ENCODE measurements at places on chromosomes 7 and 10.

DNA sequence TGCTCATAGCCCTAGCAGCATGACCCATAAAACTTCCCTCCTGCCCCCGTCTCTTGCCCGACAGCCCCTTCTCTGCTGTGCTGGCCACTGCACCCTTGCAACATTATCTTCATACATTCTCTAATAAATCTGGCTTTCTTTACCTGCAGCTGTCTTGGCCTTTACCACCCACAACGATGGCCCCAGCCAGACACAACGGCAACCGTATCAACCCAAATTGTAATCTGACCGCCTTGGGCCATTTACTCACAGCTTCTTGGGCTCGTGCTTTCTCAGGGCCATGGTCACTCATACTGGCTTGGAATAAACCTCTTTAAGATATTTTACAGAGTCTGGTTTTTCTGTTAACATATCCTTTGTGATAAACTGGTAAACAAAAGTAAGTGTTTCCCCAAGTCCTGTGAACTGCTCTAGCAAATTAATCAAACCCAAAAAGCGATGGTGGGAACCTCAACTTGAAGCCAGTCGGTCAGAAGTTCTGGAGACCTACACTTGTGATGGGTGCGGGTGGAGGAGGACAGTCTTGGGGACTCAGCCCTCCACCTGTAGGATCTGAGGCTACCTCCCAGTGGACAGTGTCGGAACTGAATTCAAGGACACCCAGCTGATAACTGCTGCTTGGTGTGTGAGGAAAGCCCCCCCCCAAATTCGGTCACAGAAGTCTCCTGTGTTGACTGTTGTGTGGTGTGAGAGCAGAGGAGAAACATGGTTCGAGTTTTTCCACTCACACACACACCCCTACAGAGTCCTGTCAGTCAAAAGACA lies 87.6 kb upstream of the ATP6V0A4 start:
- DNase-seq = no peak

- no peak for DNase-seq
These were observed 359.4 kb upstream of the CELF2 start for GRCh38 chr10:10658172-10658785.

GRCh38 chr10:68095153-68095552 lies 14.1 kb upstream of the MYPN start:
- no peak for DNase-seq

GRCh38 chr7:87474533-87475358 lies 734 bp downstream of the ABCB4 start:
- DNase-seq = no peak

DNA sequence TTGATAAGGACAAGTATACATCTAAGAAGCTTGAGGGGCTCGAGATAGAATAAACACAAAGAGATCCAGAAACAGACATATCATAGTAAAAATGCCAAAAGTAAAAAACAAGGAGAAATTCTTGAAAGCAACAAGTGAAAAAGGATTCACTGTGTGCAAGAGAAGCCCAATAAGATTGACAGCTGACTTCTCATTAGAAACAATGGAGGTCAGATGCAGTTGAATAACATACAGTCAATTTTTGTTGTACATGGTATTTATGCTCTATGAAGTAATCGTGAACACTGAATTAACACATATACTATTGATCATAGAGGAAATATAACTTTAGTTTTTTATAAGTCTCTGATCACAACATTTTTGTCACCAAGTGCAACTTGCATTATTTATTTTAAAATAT lies 982.8 kb upstream of the SORCS1 start:
- DNase-seq = no peak

DNA sequence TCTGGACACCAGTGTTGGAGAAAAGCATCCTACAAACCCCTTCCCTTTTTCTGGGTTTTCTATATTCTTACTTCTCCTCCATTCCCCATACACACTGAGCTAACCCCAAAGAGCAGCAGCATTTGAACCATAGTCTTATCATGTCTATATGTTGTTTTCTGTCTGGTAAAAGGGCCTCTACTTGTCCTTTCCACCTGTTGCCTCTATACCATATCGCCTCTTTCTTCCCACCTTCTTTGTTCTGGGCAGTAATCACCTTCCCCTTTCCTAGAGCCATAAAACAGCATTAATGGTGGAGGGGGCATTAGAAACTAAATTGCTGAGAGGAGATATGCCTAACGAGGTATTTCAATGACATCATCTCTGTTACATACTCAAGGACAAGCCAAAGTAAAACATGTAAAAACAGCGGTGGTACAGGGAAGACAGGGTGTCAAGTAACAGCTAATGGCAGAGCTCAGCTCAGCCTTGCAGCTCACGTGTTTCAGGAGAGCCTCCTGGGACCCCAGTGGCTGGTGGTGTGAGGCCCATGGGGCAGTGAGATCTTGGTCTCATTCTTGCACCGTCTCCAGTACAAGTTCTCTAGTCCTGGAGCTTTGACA lies 20.6 kb downstream of the NPY start:
- DNase-seq = no peak

- no peak for DNase-seq
These were observed 345.9 kb downstream of the KIF20B start for GRCh38 chr10:90047243-90047729.

DNA sequence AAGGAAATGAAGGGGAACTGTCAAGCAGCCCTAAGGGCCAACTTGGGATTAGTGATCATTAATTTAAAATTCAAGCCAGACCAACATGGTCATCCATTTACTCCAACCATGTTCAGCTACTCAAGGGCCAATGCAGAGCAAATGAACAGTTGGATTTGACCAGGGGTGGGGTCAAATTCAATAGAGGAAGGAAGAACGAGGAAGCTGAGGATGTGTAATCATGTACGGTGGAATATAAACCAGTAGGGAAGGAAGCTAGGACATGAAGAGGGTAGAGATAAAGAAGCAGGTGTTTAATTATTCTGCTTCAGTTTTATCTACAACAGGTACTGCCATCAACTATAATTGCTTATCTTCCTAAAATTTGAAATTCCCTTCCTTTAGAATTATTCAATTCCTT lies 81.6 kb downstream of the HIBADH start:
- DNase-seq = no peak

DNA sequence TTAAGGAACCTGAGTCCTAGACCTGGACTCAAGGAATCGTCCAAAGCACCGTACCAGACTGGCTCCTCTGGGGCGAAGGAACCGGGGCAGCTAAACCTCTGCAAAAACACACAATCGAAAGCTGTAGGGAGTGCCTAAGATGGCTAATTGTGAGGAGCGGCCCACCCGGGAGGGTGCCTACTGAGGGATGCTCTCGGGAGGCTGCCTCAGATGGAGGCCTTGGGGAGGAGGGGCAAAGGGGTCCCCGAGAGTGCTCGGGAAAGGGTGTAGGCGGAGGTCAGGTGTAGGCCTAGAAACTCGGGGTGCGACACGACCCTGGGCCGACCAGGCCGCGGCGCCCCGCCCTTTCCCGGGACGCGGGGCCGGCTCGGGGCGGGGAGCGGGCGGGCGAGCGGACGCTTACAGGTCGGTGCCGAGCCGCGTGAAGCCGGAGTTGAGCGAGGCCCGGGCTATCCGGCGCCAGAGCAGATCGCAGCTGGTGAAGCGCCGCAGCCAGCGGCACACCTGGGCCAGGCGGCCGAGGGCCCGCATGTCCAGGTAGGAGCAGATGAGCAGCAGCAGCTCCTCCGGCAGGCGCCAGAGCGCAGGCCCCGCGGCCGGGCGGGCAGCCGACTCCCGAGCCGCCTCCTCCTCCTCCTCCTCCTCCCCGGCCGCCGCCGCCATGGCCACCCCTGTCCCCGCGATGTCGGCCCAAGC lies 844 bp downstream of the FBXW4 start:
- peak; percentile 45 for DNase-seq

DNA sequence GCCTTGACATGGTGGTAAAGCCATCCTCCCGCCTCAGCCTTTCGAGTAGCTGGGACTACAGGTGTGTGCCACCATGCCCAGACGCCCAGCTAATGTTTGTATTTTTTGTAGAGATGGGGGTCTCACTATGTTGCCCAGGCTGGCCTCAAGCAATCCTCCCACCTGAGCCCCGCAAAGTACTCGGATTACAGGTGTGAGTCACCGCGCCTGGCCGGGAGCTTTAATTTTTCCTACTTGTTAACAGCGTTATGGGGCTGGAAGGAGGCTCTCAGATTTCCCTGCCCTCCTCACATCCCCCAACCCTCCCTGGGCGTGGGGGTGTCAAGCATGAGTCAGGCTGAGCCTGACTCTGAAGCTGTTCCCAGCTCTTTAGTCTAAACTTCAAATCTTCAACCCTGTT lies 8.3 kb downstream of the ALKBH4 start:
- DNase-seq = no peak

- DNase-seq = no peak
These were observed 296.1 kb upstream of the SEMA3A start for GRCh38 chr7:84490661-84491060.

GRCh38 chr7:95520136-95520535 lies 34.4 kb downstream of the ASB4 start:
- no peak for DNase-seq

DNA sequence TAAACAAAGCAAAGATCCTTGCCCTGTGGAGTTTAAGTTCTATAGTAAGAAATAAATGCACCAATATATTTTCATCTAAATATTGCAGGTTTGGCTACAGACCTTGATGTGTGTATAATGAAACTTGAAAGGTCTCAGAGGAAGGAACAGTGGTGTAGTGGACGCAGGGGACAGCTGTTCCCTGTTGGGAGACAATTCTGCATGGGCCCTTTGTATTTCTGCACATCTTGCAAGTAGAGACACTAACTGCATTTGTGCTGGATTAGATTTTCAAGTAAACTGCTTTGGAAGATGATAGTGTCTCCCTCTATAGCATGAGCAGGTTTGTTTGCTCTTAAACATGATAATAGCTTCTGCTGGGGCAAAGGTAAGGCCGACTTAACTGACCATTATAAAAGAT lies 57.5 kb upstream of the FAM133B start:
- DNase-seq = no peak

GRCh38 chr10:119776536-119776935 lies 50.7 kb downstream of the INPP5F start:
- DNase-seq = no peak

GRCh38 chr7:148304456-148304855 lies 286.1 kb upstream of the C7orf33 start:
- no peak for DNase-seq

GRCh38 chr7:7180725-7181449 lies 1.5 kb upstream of the C1GALT1 start:
- DNase-seq = no peak

DNA sequence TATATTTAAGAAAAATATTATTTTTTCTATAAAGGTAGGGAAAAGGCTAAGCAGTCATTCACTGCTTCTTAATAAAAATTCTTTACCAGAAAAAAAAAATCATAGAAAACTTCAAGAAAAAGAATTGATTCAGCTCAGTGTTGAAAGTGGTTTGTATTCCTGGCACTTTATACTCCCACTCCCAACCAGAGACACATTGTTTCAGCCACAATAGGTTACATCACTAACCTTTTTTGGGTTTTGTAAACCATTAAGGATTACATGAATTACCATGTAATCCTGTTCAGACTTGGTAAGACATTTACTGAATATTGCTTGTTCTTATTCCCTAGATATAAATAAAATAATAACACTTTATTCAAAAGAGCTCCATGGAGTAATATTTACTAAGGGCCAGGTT lies 46.6 kb downstream of the MINPP1 start:
- DNase-seq = no peak

DNA sequence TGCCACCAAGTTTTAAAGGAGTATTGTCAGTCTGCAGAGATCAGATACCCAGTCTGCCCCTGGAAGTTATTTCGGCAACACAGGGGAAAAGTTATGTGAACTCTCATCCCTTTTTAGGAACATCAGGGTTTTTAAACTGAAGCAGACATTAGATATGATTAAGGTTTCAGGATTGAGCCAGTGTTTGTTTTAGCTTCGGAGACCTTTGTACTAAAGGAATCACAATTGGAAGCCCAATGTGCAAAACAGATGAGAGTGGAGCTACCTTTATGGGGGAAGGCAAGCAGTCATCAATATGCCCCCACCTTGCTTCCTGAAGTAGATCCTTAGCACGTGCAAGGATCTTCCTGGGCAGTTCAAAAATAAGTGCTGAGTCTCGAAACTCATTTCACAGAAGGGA lies 39.5 kb downstream of the ETV1 start:
- no peak for DNase-seq

DNA sequence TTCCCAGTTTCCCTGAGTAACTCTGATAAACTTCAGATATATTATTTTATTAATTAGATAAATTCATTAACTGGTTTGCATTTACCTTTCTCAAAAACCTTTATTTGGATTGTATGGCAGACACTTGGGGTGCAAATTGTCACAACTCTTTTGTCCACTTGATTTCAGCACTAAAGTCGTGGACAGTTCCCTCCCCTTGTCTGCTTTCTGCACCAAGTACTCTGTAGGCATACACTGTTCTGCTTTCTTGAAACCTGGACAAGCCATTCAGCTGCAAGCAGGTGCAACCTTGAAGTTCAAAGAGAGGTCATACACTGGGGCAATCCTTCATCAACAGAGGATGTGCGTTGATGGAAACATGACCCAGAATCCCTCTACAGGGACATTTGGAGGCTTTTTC lies 162.9 kb downstream of the ARL5B start:
- no peak for DNase-seq

GRCh38 chr10:92342796-92343195 lies 51.8 kb downstream of the MARCHF5 start:
- DNase-seq = no peak

GRCh38 chr10:102583435-102584417 lies 60.6 kb upstream of the TRIM8 start:
- peak; percentile 92 for DNase-seq

DNA sequence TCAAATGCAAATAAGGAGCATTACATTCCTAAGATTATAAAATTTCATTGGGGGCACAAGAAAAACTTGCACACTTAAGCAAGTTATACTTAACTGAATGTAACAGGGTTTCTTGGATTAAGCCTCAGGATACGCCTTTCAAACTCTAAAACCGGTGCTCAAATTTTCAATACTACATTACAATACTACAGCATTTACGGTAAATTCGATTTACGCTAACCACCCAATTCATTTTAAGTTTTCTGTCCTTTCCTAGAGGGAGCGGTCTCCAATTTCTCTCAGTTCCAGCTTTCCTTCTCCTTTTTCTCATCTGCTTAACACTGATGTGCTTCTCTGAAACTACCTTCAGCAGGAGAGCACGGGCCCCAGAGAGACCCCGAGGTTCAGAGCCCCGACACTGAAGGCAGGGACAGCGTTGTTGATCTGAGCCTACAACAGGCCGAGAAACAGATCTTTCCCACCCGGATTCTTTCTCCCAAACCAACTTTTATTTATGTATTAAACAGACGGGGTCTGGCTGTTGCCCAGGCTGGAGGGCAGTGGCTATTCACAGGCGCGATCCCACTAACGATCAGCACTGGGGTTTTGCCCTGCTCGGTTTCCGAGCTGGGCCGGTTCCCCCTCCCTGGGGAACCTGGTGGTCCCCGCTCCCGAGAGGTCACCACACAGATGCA lies 798 bp downstream of the ZNF425 start:
- peak; percentile 11 for DNase-seq

GRCh38 chr10:14487488-14487883 lies 156.8 kb upstream of the FRMD4A start:
- no peak for DNase-seq

GRCh38 chr10:113041324-113041723 lies 91.3 kb downstream of the TCF7L2 start:
- DNase-seq = no peak

All from cerebellum (tissue), 4 donors.